ENCODE measurements at places on chromosomes 11 and 22.
A peak's percentile ranks its signal among the peaks of the same experiment; 100 is the strongest.

DNA sequence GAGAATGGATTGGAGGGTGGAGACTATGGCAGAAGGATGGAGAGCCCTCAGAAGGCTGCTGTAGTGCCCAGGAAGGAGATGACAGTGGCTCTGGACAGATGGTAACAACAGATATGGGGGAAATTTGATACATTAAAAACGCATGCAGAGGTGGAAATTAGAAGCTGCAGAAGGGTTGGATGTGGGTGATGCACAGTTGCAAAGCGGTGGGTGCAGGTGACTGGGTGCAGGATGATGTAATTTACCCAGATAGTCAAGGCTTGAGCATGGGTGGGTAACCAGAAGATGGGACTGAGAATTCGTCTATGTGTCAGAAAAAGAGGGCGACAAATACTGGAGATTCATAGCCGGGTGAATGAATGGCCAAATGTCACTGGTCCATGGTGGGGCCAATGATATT is 570.3 kb downstream of the MN1 start:
- DNase-seq, result no peak

GRCh38 chr22:26785932-26786331 is 128.5 kb downstream of the MIAT start:
- DNase-seq, result no peak

DNA sequence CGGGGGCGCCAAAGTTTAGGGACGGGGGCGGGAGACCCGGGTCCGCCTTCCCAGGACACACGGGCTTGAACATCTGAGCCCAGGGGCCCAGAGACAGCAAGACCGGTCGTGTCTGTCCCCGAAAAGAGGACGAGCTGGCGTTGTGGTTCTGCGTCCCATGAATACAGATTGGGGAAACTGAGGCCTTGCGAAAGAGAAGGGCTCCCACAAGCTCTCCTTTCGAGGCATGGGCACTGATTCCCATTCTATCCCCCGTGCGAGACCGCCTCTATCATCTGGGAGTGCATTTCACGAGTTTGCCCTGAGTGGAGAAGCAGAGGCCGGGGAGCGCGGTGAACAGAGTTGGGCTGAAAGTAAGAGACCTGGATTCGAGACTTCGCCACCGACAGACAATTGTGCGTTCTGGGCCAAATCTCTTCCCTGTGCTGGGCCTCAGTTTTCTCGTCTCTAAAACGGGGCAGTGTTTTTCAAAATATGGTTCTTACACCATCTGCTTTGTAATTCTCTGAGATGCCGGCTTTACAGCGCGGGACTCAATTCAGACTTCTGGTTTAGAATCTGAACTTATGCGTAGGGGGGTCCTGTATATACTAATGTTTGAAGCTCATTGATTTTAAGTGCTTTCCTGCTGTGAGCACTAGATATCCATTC is 471 bp downstream of the RNF185 start:
- no peak for DNase-seq

DNA sequence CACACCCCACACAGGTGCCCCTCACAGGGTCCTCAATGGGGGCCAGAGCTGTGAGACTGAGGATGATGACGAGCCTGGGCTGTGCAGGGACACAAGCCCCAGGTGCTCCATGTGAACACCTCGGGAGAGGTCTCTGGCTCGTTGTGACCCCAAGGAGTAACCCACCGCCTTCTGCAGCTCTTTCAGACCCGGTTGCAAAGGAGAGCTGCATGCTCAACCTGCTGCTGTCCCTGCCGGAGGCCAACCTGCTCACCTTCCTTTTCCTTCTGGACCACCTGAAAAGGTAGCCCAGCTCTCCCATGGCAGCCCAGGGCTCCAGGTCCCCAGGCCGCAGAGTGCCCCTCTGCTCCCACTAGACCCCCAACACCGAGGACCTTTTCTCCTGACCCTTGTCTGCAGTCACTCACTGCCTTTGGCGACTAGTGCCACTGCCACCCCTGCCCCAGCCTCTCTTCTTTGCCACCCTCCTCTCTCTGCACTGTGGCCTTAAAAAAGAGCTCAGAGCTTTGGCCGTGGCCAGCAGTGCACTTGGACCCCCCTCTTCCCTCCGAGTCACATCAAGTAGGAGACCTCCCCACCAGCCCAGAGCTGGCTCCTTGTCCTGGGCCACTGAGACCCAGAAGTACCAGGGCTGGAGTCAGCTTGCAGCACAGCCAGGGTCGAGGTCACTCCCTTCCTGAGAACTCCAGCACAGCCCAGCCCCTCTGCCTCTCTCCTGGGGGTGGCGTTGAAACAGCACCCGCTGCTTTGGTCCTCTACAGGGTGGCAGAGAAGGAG is 133.7 kb downstream of the BCR start:
- DNase-seq, result no peak

GRCh38 chr11:1762537-1763302 is 1.0 kb downstream of the CTSD start:
- peak; percentile 43 for DNase-seq

DNA sequence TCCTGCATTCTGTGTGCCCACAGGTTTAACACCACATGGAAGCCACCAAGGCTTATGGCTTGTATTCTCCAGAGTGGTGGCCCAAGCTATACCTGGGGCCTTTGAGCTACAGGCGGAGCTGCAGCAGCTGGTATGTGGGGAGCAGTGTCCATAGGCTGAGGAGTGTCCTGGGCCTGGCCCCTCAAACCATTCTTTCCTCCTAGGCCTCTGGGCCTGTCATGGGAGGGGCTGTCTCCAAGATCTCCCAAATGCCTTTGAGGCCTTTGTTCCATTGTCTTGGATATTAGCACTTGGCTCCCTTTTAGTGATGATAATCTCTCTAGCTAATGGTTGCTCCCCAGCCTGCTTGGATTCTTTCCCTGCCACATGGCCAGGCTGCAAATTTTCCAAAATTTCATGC is 6.4 kb upstream of the TBC1D22A start:
- no peak for DNase-seq

GRCh38 chr22:41361716-41362310 is 19.9 kb upstream of the TEF start:
- DNase-seq, result no peak

- no peak for DNase-seq
These were observed 59.9 kb downstream of the SYT13 start for GRCh38 chr11:45225961-45226871.

- no peak for DNase-seq
These were observed 89.4 kb downstream of the CD44 start for GRCh38 chr11:35228328-35228725.

GRCh38 chr11:75031771-75032549 is 43.2 kb downstream of the NEU3 start:
- DNase-seq, result peak; percentile 40

- no peak for DNase-seq
These were observed 33.0 kb upstream of the XBP1 start for GRCh38 chr22:28833276-28833923.

- DNase-seq, result no peak
These were observed 126.0 kb upstream of the CADM1 start for GRCh38 chr11:115630214-115630613.

GRCh38 chr11:3057069-3057963 is at the start of gene CARS1:
Gene CARS1 (minus strand): TSS chr11:3057423. CDS start chr11:3057367, 56 bp downstream.
- DNase-seq, result peak; percentile 86

DNA sequence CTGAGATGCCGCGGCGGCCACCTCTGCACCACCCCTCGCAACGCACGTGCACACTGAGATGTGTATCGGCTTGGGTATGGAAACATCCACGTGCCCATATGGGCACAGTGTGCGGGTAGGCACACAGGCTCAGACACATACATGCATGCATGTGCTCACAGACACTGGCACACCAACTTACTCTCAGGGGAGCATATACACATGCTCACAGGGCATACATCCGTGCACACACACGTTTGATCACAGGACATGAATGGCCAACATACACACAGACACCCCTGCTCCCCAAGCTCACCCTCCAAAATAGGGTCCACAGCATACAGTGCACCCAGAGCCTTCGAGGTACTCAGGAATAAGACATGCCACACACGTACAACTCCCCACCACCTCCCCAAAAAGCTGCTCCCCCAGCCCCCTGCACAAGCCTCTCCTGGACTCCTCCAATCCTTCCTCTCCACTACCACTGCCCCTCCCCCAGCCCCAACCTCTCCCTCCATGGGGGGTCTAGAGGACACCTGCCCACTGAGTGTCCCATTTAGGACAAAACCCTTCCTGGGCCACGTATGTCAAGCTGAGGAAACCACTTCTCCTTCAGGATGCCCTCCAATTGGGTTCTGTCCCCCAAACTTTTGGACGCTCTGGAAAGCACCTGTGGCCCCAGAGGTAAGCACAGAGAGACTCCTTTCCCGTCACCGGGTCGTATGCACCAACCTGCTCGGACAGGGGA is 53.1 kb downstream of the SLC22A12 start:
- no peak for DNase-seq

DNA sequence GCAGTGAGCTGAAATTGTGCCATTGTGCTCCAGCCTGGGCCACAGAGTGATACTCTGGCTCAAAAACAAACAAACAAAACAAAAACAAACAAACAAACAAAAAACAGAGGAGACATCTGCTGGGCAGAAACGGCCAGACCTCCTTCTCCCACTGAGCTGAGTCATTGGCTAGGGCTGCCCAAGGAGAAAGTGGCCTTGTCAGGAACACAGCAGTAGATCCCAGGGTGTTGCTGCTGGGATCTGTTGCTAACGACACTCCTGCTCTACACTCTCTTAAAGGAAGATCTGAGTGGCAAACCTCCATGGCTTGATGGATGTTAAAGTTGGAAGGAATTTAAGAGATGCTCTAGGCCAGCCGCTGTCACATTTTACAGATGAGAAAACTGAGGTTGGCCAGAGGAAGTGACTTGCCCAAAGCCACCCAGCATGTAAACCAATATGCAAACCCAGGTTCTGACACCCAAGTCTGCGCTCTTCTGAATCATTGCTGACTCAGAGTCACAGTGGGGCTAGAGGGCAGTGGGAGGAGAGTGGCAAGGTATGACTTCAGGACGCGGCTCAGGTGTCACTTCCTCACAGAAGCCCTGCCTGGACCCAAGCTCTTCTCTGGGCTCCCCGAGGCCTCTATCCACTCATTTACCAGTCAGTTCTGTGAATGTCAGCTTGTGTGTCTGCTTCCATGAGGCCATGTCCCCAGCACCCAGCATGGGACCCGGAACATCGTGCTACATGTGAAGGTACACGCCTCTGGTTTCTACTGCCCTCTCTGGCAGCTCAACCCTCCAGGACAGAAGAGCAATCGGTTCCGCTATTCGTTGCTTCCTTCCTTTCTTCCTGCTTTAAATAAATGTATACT is 11.3 kb upstream of the GDPD5 start:
- peak; percentile 11 for DNase-seq

DNA sequence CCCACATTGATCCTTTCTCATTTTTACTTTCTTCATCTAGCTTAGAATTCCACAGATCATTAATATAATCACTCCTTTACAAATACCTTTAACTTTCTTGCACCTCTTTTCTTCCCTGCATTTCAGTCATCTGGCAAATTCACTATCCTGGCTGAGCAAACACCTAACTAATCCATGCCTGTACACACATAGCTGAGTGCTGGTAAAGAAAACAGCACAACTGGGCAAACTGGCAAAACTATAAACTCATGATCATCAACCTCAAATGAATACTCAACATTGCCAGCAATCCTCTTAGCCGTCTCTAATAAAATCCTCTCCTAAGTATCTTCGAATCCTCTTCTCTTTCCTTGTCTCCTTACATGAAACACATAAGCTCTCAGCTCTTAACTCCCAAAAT is 52.4 kb downstream of the PICALM start:
- DNase-seq, result no peak

DNA sequence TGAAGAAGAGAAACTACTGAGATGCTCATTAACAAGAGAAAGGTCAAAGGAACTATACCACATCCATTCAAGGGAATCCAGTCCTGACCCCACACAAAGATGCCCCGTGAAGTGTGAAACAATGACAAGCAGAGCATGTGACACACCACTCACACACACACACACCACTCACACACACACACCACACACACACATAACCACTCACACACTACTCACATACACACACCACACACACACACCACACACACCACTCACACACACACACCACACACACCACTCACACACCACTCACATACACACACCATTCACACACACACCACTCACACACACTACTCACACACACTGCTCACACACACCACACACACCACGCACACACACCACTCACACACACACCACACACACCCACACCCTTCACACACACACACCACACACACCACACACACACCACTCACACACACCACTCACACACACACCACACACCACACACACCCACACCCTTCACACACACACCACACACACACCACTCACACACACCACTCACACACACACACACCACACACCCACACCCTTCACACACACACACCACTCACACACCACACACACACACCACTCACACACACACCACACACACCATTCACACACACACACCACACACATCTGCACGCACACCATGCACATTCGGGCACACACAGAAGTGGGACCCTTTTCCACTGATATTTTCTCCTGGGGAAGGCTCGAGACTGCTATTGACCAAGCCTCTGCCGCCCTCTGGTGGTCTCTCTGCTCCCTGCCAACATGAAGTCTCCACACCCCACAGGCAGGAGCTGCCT is 32.0 kb upstream of the COMT start:
- DNase-seq, result peak; percentile 62

DNA sequence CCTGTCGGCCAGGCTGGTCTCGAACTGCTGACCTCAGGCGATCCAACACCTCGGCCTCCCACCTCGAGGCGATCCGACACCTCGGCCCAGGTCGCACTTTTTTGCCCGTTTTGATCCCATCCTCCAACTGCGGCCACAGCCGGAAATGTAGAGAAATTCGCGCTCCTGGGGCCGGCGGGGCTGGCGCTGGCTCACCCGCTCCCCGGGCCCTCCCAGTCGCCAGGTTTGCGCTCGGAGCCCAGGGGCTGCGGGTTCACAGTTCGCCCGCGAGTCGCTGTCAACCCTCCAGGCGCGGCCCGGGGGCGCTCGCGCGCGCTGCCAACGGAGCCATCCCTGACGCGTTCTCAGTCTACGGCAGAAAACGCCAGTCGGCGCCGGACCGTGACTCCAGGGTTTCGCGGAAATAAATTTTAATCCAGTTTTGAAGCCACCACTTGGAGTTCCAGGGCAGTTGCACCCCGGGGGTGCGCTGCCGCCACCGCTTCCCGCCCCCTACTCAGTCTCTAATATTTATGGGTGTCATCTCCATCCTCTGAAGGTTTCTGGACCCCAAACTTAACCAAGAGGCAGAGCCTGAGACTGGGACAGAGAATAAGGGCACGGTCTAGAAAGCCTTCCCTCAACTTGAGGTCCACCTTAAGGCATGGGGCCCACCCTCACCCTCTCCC is 1.5 kb upstream of the KLHDC7B start:
- peak; percentile 56 for DNase-seq

- no peak for DNase-seq
These were observed 45.0 kb upstream of the FIBIN start for GRCh38 chr11:26948881-26949280.
